ENCODE measurements at places on chromosomes 3 and 15. TPM values are rescaled to one million over a fixed set of nuclear protein-coding genes. Genes with fewer than 3 reads are reported as not detected.

Gene EPB42
- not detected for total RNA-seq

Gene CHRM5
- total RNA-seq: under 0.01 TPM

Gene GOLGA8J
- not detected for total RNA-seq

Gene ZIC1
- not detected for total RNA-seq

Gene IL20RB
- 2.6 TPM for total RNA-seq

Gene TEX55
- total RNA-seq: not detected

Gene LMAN1L
- total RNA-seq: 0.15 TPM

Gene ZPLD1
- total RNA-seq: not detected

Gene PDE12
- 21.7 TPM for total RNA-seq

Gene GLDN
- 127 TPM for total RNA-seq

Gene TP63
- total RNA-seq: under 0.01 TPM

Gene SYNPR
- not detected for total RNA-seq

Gene ST3GAL6
- total RNA-seq: 0.99 TPM

Gene KIF7
- total RNA-seq: 19.7 TPM

Gene SLC35A5
- 27.3 TPM for total RNA-seq

Gene LSAMP
- total RNA-seq: 12.2 TPM

Gene ALDH1A2
- 2.3 TPM for total RNA-seq

Gene CSTA
- 2.6 TPM for total RNA-seq

Gene C2CD4A
- total RNA-seq: not detected

Gene LSM3
- 4.6 TPM for total RNA-seq

Gene SCN11A
- total RNA-seq: under 0.01 TPM

Gene ITGB5
- 167 TPM for total RNA-seq

Gene TIGIT
- total RNA-seq: not detected

Gene C3orf85
- not detected for total RNA-seq

Gene TMEM212
- not detected for total RNA-seq

Gene UNC13C
- not detected for total RNA-seq

Gene SLC6A1
- under 0.01 TPM for total RNA-seq

Gene GABRG3
- total RNA-seq: not detected

Gene SLC4A7
- 368 TPM for total RNA-seq

Gene LRRC2
- under 0.01 TPM for total RNA-seq

Gene MYZAP
- total RNA-seq: not detected

Gene GOLGA8T
- not detected for total RNA-seq

Gene GOLGA8M
- 1.2 TPM for total RNA-seq

Gene CYP1A1
- total RNA-seq: not detected

Gene TGM4
- total RNA-seq: not detected

Data from smooth muscle cell of trachea (primary cell).